ENCODE measurements at places on chromosomes 2 and 18. TPM values are rescaled to one million over a fixed set of nuclear protein-coding genes. Genes with fewer than 3 reads are reported as not detected.

BCL2 gene
- polyA plus RNA-seq = 0.40 TPM

KIF5C gene
- polyA plus RNA-seq = 0.14 TPM

SERPINB11 gene
- polyA plus RNA-seq = not detected

UGT1A5 gene
- 1.8 TPM for polyA plus RNA-seq

EPB41L3 gene
- polyA plus RNA-seq = 3.6 TPM

IL37 gene
- polyA plus RNA-seq = not detected

MAPRE3 gene
- 15.8 TPM for polyA plus RNA-seq

- no peak for DNase-seq
- no peak overlapping the region for H3K4me3 ChIP-seq
- H3K4me1 ChIP-seq = no peaks in the 10 kb centered on the region
- no peaks in the 10 kb centered on the region for H3K27me3 ChIP-seq
Observed at GRCh38 chr18:43875511-43875910, 598.2 kb upstream of the SYT4 start.

DNA sequence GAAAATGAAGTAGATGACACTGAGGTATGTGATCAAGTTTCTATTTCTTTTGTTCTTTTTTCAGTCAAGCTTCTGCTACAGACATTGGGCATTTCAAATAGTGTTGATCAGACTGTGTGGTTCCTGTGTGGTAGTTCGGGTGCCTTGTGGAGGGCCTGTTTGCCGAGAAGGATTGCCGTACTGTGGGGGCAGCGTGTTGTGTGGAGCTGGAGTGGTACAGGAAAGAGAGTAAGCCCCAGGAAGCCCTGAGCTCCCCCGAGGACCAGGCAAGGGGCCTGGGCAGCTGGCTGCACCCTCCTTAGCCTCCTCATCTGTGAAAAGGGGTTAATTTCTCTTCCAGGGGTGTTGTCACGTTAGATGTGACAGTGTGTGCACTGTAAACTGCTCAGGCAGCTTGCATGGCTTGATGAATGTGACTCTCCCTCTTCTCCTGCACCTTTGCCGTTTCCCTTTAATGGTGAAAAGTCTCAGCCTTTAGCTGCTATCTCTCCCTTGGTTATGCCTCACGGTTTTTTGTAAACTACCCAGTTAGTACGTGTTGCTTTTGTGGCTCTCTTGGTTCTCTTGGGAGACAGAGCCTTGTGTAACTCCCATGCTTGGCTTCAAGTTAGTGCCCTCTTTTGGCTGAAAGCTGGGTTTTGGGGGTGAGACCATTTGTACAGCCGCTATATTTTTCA is 19.5 kb downstream of the C2orf74 start:
- DNase-seq = no peak
- H3K27ac ChIP-seq = no peak overlapping the region
- H3K4me3 ChIP-seq = no peak overlapping the region
- H3K36me3 ChIP-seq = peaks cover 56% of the 10 kb centered on the region
- peaks cover 22% of the 10 kb centered on the region for H3K4me1 ChIP-seq
- H3K27me3 ChIP-seq = no peaks in the 10 kb centered on the region

- no peaks in the 10 kb centered on the region for H3K36me3 ChIP-seq
- DNase-seq = no peak
- no peaks in the 10 kb centered on the region for H3K4me1 ChIP-seq
- no peak overlapping the region for H3K27ac ChIP-seq
Observed at GRCh38 chr2:189222468-189223105, 43.0 kb upstream of the COL5A2 start.

- H3K4me3 ChIP-seq = no peak overlapping the region
- H3K27me3 ChIP-seq = no peaks in the 10 kb centered on the region
- H3K4me1 ChIP-seq = no peaks in the 10 kb centered on the region
- no peak for DNase-seq
- no peak overlapping the region for H3K27ac ChIP-seq
- no peaks in the 10 kb centered on the region for H3K36me3 ChIP-seq
Observed at GRCh38 chr2:73913414-73914054, 13.1 kb upstream of the DGUOK start.

- H3K36me3 ChIP-seq = no peaks in the 10 kb centered on the region
- no peak overlapping the region for H3K4me3 ChIP-seq
- H3K4me1 ChIP-seq = no peaks in the 10 kb centered on the region
- no peaks in the 10 kb centered on the region for H3K27me3 ChIP-seq
- DNase-seq = no peak
- H3K27ac ChIP-seq = no peak overlapping the region
Observed at GRCh38 chr2:58140508-58141072, 94.0 kb downstream of the VRK2 start.

GRCh38 chr18:7170292-7170691 is 52.7 kb upstream of the LAMA1 start:
- H3K4me1 ChIP-seq = no peaks in the 10 kb centered on the region
- H3K27ac ChIP-seq = no peak overlapping the region
- H3K27me3 ChIP-seq = no peaks in the 10 kb centered on the region
- no peak overlapping the region for H3K4me3 ChIP-seq
- no peaks in the 10 kb centered on the region for H3K36me3 ChIP-seq

- no peak for DNase-seq
- H3K27me3 ChIP-seq = no peaks in the 10 kb centered on the region
- no peaks in the 10 kb centered on the region for H3K4me1 ChIP-seq
- no peak overlapping the region for H3K4me3 ChIP-seq
- no peaks in the 10 kb centered on the region for H3K36me3 ChIP-seq
- no peak overlapping the region for H3K27ac ChIP-seq
Observed at GRCh38 chr2:221322741-221323140, 249.4 kb downstream of the EPHA4 start.

GRCh38 chr2:154974041-154974440 is 275.5 kb downstream of the KCNJ3 start:
- no peak for DNase-seq
- no peaks in the 10 kb centered on the region for H3K4me1 ChIP-seq
- no peaks in the 10 kb centered on the region for H3K36me3 ChIP-seq
- no peak overlapping the region for H3K27ac ChIP-seq

DNA sequence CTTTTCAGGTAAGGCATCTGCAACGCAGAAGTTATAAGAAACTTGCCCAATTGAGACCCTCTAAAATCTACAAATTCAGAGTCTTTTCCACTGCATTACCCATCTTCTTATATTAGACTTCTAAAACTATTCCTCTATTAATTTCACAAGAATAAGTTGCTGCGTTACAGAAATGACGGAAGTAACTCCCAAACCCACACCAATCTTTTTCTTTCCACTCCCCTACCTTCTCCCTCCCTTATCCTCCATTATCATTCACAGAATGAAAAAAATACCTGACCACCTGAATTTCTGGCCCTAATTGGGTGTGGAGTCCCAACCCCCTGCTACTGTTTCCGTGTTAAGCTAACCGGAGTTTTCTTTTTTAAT is 689 bp downstream of the RPRD1A start:
- H3K27me3 ChIP-seq = no peaks in the 10 kb centered on the region
- H3K4me1 ChIP-seq = peaks cover 11% of the 10 kb centered on the region
- DNase-seq = no peak
- H3K4me3 ChIP-seq = peak overlapping the region; percentile 78
- peak overlapping the region; percentile 95 for H3K27ac ChIP-seq

- H3K27ac ChIP-seq = no peak overlapping the region
- H3K27me3 ChIP-seq = no peaks in the 10 kb centered on the region
Observed at GRCh38 chr2:96245609-96246390, 20.0 kb downstream of the TMEM127 start.

- no peaks in the 10 kb centered on the region for H3K4me1 ChIP-seq
- H3K36me3 ChIP-seq = peaks cover 5% of the 10 kb centered on the region
- no peak for DNase-seq
- H3K27ac ChIP-seq = no peak overlapping the region
- H3K27me3 ChIP-seq = no peaks in the 10 kb centered on the region
Observed at GRCh38 chr2:121390082-121390692, 105.2 kb upstream of the TFCP2L1 start.

DNA sequence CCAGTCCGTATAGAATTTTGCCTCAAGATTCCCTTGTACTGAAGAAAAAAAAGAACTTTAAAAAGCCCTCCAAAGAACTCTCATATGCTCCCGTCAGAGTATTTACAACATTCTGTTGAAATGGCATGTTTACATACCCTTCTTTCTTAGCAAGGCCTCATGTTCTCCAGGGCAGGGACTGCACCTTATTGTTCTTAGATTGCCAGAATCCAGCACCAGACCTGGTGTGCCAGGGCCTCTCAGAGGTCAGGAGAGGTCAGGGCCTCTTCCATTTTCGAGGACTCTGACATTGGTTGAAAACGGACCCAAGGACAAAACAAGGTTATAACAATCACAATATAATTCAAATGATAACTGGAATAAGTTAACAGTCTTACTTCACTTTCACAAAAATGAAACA is 78.2 kb downstream of the TNP1 start:
- no peak overlapping the region for H3K4me3 ChIP-seq
- no peaks in the 10 kb centered on the region for H3K4me1 ChIP-seq
- no peaks in the 10 kb centered on the region for H3K36me3 ChIP-seq
- no peak for DNase-seq
